ENCODE measurements at places on chromosomes 5 and 9. TPM values are rescaled to one million over a fixed set of nuclear protein-coding genes. Genes with fewer than 3 reads are reported as not detected.

- no peaks in the 10 kb centered on the region for H3K27me3 ChIP-seq
- no peak overlapping the region for H3K27ac ChIP-seq
- no peak overlapping the region for H3K4me3 ChIP-seq
These were observed 980.1 kb upstream of the TYRP1 start for GRCh38 chr9:11713077-11713476.

DNA sequence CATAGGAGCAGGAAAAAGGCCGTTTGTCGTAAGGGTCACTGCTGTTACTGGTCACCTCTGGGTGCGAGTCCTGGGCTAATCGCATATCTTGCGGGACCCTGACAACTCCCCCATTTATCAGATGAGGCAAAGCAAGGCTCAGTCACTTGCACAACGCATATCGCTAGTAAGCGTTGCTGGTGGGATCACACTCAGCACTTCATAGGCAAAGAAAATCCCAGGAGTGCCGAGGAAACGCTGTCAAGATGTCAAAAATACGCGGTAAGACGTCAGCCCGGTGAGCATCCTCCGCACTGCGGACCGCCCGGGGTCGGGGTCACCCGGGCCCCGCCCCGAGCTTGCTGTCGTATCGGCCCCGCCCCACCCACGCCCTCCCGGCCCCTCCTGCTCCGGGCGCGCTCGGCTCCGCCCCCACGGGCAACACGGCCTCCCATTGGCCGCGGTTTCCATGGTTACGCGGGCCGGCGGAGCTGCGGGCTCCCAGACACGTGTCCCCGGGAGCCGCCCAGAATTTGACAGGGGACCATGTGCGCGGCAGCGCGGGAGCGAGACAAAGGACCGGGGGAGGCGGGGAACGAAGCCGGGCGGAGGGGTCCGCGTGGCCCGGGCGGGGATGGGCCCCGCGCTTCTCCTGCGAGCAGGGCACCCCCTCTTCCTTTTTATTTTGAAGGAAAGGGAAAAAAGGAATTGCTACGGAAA, 80.2 kb upstream of the IER5L start:
- no peaks in the 10 kb centered on the region for H3K36me3 ChIP-seq
- H3K27ac ChIP-seq: peak overlapping the region; percentile 37
- peaks cover 30% of the 10 kb centered on the region for H3K4me1 ChIP-seq
- H3K4me3 ChIP-seq: peak overlapping the region; percentile 87
- peaks cover 7% of the 10 kb centered on the region for H3K27me3 ChIP-seq

- no peak for DNase-seq
- peak overlapping the region; percentile 21 for H3K27ac ChIP-seq
- no peaks in the 10 kb centered on the region for H3K27me3 ChIP-seq
- no peak overlapping the region for H3K4me3 ChIP-seq
These were observed 167.8 kb downstream of the DOCK2 start for GRCh38 chr5:169804861-169805260.

DNA sequence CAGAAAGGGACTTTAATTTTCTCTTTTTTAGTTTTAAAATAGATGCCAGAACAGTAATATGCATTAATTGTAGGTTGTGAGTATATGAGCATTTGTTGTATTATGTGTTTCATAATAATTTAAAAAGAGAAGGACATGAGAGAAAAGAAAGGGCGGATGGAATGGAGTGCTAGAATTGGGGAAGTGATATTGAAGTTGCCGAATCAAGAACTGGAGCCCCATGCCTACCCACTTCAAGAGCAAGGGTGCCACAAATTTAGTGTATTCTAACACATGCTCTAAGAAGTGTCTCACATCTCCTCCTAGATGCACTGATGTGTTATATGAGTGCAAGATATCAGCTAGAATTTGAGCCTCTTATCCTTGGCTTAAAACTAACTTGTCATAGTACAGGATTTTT, 43.6 kb upstream of the FYB1 start:
- no peak overlapping the region for H3K27ac ChIP-seq
- no peak overlapping the region for H3K4me3 ChIP-seq
- H3K27me3 ChIP-seq: peaks cover 1% of the 10 kb centered on the region
- no peaks in the 10 kb centered on the region for H3K36me3 ChIP-seq
- DNase-seq: no peak
- peaks cover 9% of the 10 kb centered on the region for H3K4me1 ChIP-seq

GRCh38 chr5:34545626-34546025, 110.5 kb upstream of the RAI14 start:
- H3K4me3 ChIP-seq: no peak overlapping the region
- H3K4me1 ChIP-seq: no peaks in the 10 kb centered on the region
- peaks cover 19% of the 10 kb centered on the region for H3K27me3 ChIP-seq
- no peak overlapping the region for H3K27ac ChIP-seq

The LCN10 gene
- total RNA-seq: not detected

DNA sequence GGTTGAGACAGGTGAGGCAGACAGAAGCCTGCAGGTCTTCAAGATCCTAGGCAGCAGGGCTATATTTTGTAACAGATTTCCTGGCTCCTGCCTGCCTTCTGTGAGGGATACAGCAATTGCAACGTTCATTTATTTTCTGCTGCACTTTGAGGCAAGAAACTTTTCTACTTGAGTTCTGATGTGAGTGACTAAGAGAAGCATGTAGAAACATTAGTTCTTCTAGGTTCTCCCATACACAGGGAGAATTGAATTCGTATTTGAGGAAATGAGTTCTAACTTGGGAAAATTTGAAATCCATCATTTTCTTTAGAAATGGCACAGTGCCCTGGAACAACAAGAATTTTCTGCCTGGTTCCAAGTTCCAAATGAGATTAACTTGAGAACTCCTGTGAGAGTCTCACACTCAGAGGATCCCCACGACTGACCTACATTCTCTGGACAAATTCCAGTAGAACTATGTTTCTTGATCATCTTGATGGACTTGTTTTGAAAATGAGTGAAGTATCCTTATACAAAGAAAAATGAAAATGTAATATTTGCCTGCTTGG, 15.0 kb downstream of the MAMDC2 start:
- no peak for DNase-seq
- no peak overlapping the region for H3K27ac ChIP-seq
- no peaks in the 10 kb centered on the region for H3K36me3 ChIP-seq
- no peak overlapping the region for H3K4me3 ChIP-seq
- H3K4me1 ChIP-seq: no peaks in the 10 kb centered on the region

The TPD52L3 gene
- total RNA-seq: not detected

GRCh38 chr9:123286324-123286723, 17.9 kb upstream of the STRBP start:
- H3K4me3 ChIP-seq: no peak overlapping the region
- peaks cover 6% of the 10 kb centered on the region for H3K27me3 ChIP-seq
- H3K36me3 ChIP-seq: no peaks in the 10 kb centered on the region

- no peak for DNase-seq
- peaks cover 16% of the 10 kb centered on the region for H3K4me1 ChIP-seq
- peaks cover 4% of the 10 kb centered on the region for H3K36me3 ChIP-seq
- no peaks in the 10 kb centered on the region for H3K27me3 ChIP-seq
These were observed 19.1 kb downstream of the TPPP start for GRCh38 chr5:673831-674629.

The TEK gene
- total RNA-seq: not detected

DNA sequence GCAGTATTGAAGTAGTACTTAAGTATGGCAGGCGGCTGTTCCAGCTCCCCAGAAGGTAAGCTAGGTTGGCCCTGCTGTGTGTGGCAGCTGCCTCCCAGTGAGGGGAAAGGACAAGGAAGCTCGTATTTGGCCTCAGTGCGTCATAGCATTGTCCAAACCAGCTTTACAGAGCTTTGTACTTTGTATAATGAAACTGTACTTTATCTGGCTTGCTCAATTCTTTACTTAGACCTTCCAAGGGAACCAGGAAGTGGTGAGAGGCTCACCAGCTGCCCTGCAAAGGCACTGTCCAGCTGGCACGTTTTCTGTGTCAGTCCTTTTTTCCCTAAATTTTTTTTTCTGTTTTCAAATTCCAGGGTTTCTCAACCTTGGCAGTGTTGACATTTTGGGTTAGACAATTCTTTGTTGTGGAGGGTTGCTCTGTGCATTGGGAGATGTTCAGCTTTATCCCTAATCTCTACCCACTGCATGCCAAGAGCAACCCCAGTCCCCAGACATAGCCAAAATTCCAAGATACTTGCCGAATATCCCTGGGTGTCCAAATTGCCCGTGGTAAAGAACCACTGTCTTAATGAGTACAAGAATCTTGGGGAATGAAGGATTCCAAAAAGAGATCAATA, 474.5 kb downstream of the LRRC70 start:
- H3K4me3 ChIP-seq: no peak overlapping the region
- H3K4me1 ChIP-seq: no peaks in the 10 kb centered on the region
- no peaks in the 10 kb centered on the region for H3K27me3 ChIP-seq

The FBP2 gene
- total RNA-seq: not detected

GRCh38 chr5:81020478-81021167, 60.5 kb downstream of the RASGRF2 start:
- H3K27me3 ChIP-seq: no peaks in the 10 kb centered on the region
- peak overlapping the region; percentile 75 for H3K27ac ChIP-seq
- H3K4me1 ChIP-seq: peaks cover 66% of the 10 kb centered on the region
- H3K4me3 ChIP-seq: no peak overlapping the region
- H3K36me3 ChIP-seq: no peaks in the 10 kb centered on the region

- no peak for DNase-seq
- no peak overlapping the region for H3K27ac ChIP-seq
- no peaks in the 10 kb centered on the region for H3K27me3 ChIP-seq
These were observed 23.9 kb upstream of the SAP30L start for GRCh38 chr5:154421868-154422267.

GRCh38 chr9:34079181-34079580, 30.5 kb upstream of the UBAP2 start:
- H3K4me3 ChIP-seq: no peak overlapping the region
- no peak overlapping the region for H3K27ac ChIP-seq
- H3K4me1 ChIP-seq: peaks cover 2% of the 10 kb centered on the region
- no peaks in the 10 kb centered on the region for H3K27me3 ChIP-seq
- DNase-seq: no peak
- no peaks in the 10 kb centered on the region for H3K36me3 ChIP-seq

The CCNO gene
- not detected for total RNA-seq

The CENPK gene
- 4.8 TPM for total RNA-seq

DNA sequence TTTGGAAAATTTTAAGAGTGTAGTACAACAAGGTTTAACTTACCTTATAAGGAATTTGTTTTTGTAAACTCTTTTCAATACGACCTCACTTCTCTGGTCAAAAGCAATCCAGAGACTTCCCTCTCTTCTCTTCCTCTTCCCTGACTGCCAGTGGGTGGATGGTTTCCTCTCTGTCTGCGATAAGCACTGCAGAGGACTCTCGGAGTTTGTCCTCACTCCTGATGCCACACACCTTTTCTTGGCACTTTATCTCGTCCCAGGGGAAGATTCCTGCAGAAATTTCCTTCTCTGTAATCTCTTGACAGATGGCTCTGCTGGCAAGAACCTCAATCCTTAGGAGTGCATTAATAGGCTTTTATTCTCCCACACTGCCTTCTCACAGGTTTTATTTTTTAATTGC, 641.6 kb downstream of the NR2F1-AS1 start:
- H3K36me3 ChIP-seq: no peaks in the 10 kb centered on the region
- H3K4me3 ChIP-seq: no peak overlapping the region
- DNase-seq: no peak
- H3K27ac ChIP-seq: no peak overlapping the region

DNA sequence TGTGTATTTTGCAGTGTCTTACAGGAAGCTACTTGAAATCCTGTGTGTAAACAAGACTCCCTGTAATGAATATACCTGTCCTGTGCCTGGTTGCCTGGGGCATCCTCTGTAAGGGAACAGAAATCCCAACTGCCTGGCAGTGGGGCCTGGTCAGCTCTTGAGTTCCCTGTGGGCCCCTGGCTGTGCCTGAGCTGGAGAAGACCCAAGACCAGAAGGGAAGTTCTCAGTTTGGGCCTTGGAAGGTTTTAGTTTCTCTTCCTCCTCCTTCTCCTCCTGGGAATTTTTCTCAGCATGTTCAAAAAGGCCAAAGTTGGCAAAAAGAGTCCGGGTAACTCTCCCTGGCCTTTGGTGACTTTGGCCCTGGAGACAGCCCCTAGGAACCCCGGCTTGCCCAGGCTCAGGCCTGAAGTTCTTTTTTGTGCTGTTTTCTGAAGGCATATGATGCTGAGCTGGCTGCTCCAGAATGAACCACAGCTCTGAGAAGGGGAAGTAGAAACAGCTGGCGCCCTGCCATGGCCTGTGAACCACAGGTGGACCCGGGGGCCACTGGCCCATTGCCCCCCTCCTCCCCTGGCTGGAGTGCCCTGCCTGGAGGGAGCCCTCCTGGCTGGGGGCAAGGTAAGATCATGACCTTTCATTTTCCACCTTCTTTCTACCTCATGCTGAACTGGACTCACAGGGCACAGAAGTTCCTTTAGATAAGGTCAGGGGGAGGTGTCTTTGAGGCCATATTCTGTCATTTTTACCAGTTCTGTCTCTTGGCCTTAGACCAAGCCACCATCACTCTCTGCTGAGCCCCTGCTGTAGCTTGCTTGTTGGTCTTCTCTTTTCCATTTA, 5.8 kb downstream of the TMEM268 start:
- peak overlapping the region; percentile 52 for H3K4me3 ChIP-seq
- H3K27me3 ChIP-seq: no peaks in the 10 kb centered on the region
- peaks cover 7% of the 10 kb centered on the region for H3K36me3 ChIP-seq
- H3K4me1 ChIP-seq: peaks cover 29% of the 10 kb centered on the region
- DNase-seq: no peak

GRCh38 chr5:31048282-31049270, 144.9 kb upstream of the CDH6 start:
- no peak for DNase-seq
- no peak overlapping the region for H3K4me3 ChIP-seq
- no peaks in the 10 kb centered on the region for H3K4me1 ChIP-seq
- no peak overlapping the region for H3K27ac ChIP-seq

DNA sequence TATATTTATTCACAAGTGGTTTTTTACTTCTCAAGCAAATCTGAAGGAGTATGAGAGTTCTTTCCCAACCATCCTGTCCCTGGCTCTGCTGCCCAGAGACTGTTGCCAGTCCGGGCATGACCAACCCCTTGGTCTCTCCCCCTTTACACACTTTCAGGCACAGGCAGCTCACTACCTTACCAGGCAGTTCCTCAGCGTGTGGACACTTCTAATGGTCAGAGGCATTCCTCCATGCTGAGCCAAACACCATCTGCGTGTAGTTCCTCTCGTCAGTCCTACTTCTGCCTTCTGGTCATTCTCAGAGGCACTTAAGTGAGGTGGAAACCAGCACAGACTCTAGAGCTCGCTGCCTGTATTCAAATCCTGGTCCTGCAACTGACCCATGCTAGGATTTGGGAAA, 56.1 kb downstream of the TSTD2 start:
- DNase-seq: no peak
- peaks cover under 1% of the 10 kb centered on the region for H3K36me3 ChIP-seq
- H3K27ac ChIP-seq: no peak overlapping the region
- no peak overlapping the region for H3K4me3 ChIP-seq
- peaks cover 5% of the 10 kb centered on the region for H3K4me1 ChIP-seq

DNA sequence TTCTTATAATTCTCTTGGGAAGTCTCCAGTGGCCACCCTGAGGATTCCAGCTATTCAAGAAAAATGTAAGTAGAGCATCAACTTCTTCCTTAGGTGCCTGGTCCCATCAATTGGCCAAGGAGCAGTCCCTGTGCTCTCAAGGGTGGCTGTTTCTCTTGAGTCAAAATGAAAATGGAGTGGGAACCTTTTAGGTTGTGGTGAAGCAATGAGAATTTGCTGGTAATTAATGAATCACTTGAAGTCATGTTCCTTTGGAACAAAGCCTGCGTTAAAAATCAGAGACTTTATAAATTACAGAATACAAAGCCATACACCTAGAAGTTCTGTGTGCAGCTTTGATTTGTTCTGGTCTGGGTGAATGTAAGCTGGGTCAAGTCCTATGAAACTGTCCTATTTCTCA, 48.9 kb downstream of the IL31RA start:
- H3K27ac ChIP-seq: no peak overlapping the region
- no peak overlapping the region for H3K4me3 ChIP-seq
- peaks cover 25% of the 10 kb centered on the region for H3K4me1 ChIP-seq
